Tongue (tissue), 3 donors: ENCODE measurements at places on chromosomes 13 and 19.
A peak's percentile ranks its signal among the peaks of the same experiment; 100 is the strongest.

- DNase-seq: no peak
These were observed 340.6 kb downstream of the KCNRG start for GRCh38 chr13:50355797-50356196.

DNA sequence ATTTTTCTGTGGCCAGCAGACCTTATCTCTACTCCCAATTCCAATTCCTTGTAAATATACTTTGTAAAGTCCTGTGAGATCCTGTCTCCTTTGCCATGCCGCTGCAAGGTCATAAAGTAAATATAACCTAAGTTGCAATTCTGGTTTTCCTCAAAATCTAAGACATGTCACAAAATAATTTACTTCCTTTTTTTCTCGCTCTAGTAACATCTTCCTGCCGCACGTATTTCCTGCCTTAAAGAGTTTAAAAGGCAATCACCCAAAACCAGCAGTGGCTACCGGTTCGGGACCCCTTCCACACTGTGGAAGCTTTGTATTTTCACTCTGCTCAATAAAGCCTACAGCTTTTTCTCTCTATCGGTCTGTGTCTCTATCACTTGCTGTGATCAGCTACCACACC, 832.0 kb upstream of the SLITRK5 start:
- DNase-seq: no peak

- DNase-seq: no peak
These were observed 221.1 kb upstream of the EDNRB start for GRCh38 chr13:78139765-78140164.

- DNase-seq: no peak
These were observed 8.8 kb upstream of the CYSLTR2 start for GRCh38 chr13:48644951-48645350.

DNA sequence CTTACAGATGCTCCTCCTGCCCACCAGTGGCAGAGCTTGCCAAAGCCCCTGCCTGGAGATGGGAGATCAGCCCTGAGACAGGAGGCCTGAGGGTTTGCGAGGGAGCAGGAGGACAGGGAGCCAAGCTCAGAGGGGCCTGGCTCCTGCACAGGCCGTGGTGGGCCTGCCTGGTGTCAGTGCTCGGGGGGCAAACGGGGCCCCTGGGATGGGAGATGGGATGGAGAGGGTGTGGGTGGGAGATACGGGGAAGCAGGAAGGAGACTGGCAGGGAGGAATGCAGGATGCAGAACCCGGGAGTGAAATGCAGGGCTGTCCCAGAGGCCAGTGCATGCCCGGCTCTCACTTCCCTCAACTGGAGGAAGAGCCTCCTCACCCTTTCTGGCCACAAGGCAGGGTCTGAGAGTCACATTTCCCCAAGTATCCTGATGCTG, 19.9 kb downstream of the ELAVL1 start:
- DNase-seq: no peak

GRCh38 chr13:45851171-45851921, at the start of gene SIAH3:
Gene SIAH3 (minus strand): TSS chr13:45851753. CDS start chr13:45851629, 124 bp downstream.
- peak; percentile 57 for DNase-seq

GRCh38 chr13:89457977-89458376, 1786.8 kb downstream of the SLITRK5 start:
- DNase-seq: no peak

DNA sequence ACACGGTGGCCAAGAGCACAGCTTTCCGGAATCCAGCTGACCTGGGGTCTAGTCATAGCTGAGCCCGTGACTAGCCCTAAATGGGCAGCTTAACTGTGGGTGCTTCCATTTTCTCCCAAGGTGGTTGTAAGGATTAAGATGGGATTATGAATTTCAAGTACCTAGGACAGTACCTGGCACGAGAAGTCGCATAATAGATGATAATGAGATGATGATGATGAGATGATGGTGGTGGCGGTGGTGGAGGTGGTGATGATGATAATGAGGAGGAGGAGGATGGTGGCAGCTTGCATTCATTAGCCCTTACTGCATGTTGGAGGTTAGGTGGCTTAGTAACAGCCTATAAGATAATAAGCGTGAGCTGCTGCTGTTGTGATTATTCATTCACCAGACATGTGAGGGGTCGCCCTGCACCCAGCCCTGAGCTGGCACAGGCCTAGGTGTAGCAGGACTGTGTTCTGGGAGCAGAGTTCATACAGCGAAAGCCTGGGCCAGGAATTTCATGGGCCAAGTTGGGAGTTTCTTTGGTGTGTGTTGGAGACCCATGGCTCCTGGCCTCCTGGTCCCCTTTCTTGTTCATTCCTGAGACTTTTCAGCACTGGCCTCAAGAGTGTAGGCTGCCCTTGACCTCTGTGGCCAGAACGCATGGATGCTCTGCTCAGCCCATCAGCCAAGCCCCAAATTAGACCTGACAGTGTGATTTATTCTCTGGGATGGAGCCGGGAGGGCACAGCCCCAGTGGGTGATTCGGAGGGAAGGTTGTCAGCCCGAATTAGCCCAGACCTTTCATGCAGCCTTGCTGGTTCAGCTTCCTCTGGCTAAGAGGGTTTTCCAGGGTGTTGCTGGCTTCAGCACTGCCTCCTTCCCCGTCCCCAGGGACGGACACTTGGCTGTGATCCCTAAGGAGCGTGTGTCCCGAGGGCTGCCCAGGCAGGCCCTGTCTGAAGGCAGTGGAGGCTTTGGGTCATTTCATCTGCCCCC, 128.8 kb downstream of the SIPA1L3 start:
- no peak for DNase-seq

- no peak for DNase-seq
These were observed 387.1 kb upstream of the SGCG start for GRCh38 chr13:22793598-22794134.

DNA sequence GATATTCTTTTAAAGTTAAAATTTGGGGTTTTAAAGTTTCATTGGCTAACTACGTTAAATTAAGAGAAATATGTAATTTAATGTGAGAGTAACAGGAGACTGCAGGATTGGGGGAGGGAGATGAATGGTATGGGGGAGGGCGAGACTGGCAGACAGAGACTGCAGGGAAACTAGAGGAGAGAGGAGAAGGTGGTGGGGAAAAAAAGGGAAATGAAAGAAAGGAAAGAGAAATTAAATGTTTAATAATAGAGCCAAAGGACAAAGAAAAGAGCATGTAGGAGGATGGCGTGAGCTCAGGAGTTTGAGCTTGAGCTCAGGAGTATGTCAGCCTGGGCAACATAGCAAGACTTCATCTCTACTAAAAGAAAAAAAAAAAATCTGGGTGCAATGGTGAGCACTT, 115.9 kb downstream of the RFC3 start:
- no peak for DNase-seq

DNA sequence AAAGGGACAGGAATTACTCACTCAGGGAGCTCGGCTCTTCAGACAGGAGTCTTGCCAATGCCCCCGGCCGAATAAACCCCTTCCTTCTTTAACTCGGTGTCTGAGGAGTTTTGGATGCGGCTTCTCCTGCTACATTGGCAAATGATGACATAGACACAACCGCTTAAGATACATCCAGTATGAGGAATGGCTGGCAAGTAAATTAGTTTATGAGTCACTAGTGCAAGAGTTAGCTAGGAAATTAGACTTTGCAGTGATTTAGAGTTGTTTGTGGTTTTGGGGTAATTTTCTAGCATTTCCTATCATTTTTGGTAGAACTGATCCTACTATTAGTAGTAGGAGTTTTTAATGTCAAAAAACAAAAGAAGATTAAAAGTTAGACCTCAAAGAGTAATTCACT, 166.2 kb downstream of the SLITRK1 start:
- no peak for DNase-seq
